ENCODE measurements at places on chromosomes 5 and 9.
A peak's percentile ranks its signal among the peaks of the same experiment; 100 is the strongest.

- no peak for DNase-seq
Measured at GRCh38 chr5:124936626-124936933, 190.1 kb upstream of the ZNF608 start.

DNA sequence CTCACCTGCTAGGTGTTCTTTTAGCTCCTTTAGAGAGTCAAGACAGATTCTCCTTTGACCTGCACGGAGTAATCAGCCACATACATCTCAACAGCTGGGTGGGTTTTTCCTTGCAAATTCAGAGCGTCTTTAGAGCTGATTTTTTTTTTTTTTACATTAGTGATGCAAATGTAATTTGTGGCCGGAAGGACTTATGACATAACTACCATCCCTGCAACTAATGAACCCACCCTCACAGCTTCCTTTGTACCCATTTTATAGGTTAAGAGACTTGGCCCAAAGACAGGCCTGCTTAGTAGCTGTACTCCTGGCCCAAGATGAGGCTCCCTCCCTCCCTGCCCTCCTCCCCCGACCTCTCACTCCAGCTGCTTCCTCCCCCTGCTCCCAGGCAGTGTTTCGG, 69.9 kb upstream of the NIPAL4 start:
- no peak for DNase-seq

GRCh38 chr5:181235689-181236366, 7.9 kb downstream of the RACK1 start:
- DNase-seq = no peak

GRCh38 chr9:93597142-93597706, 20.8 kb downstream of the PHF2 start:
- no peak for DNase-seq

GRCh38 chr5:140966293-140967225, at the start of gene PCDHAC2:
PCDHAC2 (plus strand) TSS chr5:140966476; CDS start chr5:140966767, 291 bp downstream.
- no peak for DNase-seq

- DNase-seq = no peak
Measured at GRCh38 chr5:89628876-89629635, 746.1 kb upstream of the MEF2C start.

- DNase-seq = no peak
Measured at GRCh38 chr5:171644536-171644935, 141.1 kb upstream of the SMIM23 start.

- DNase-seq = no peak
Measured at GRCh38 chr9:104555521-104555920, 13.4 kb upstream of the OR13C8 start.

DNA sequence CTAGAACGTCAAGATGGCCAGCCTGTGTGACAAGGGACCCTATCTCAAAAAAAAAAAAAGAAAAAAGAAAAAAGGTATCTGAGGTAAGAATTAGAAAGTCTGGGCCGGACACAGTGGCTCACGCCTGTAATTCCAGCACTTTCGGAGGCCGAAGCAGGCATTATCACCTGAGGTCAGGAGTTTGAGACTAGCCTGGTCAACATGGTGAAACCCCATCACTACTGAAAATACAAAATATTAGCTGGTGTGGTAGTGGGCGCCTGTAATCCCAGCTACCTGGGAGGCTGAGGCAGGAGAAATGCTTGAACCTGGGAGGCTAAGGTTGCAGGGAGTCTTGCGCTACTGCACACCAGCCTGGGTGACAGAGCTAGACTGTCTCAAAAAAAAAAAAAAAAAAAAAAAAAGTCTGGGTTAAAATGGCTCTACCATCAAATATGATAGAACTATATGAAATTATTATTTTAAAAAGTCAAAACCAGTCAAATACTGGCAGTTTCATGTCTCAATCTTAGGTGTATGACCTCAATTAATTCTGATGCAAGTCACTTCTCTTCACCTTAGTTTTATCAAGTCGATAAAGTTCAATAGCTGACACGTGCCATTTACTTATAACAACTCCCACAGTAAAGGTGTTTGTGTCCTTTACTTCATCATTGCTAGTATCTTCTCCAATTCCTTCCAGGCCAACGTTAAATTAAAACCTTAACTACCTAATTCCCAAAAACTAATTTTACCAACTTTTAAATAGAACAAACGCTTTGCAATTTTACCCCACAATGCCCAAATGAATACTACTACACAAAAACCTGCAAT, 1.1 kb downstream of the RPS23 start:
- no peak for DNase-seq

- no peak for DNase-seq
Measured at GRCh38 chr5:149324641-149325040, 20.7 kb upstream of the GRPEL2 start.

- DNase-seq = no peak
Measured at GRCh38 chr9:114226246-114227055, 71.1 kb downstream of the COL27A1 start.

- DNase-seq = peak; percentile 20
Measured at GRCh38 chr5:149831492-149831891, 101.4 kb downstream of the PPARGC1B start.

- DNase-seq = no peak
Measured at GRCh38 chr5:74428876-74429275, 211.7 kb downstream of the ENC1 start.

DNA sequence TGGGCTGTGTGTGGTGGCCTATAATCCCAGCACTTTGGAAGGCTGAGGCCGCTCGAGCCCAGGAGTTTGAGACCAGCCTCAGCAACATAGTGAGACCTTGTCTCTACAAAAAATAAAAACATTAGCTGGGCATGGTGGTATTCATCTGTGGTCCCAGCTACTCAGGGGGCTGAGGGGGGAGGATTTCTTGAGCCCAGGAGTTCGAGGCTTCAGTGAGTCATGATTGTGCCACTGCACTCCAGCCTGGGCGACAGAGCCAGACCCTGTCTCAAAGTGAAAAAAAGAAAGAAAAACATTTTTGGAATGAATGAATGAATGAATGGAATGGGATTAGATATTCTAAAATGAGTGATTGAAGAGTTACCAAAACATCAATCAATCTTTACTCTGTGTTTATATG, 85.8 kb downstream of the FGF1 start:
- DNase-seq = no peak

DNA sequence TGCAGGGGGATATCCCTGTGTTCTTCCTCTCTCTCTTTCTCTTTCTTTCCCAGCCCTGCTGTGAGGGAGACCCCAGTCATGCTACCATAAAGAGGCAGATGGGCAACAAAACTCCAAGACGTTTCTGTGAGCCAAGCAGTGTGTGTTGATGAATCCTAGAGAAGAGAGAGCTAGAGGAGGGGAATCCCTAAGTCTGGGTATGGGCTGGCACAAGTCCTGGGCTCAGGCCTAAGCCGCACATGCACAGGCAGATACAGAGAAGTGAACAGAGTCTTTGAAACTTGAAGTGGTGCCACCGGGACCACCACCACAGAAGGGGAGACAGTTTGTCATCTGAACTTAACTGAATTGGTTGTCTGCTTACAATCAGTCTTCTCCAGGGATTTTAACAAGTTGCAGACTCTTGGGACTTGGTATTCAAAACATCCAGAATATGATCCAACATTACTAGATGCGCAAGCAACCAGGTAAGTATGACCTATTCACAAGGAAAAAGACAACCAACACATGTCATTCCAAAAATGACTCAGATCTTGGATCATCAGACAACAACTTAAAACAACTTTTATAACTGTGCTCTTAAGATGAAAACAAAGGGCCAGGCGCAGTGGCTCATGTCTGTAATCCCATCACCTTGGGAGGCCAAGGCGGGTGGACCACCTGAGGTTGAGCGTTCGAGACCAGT, 10.4 kb upstream of the FAM120A start:
- DNase-seq = no peak

GRCh38 chr9:93185266-93186214, 1.6 kb downstream of the WNK2 start:
- DNase-seq = no peak

- no peak for DNase-seq
Measured at GRCh38 chr5:51821697-51822096, 438.4 kb downstream of the ISL1 start.

DNA sequence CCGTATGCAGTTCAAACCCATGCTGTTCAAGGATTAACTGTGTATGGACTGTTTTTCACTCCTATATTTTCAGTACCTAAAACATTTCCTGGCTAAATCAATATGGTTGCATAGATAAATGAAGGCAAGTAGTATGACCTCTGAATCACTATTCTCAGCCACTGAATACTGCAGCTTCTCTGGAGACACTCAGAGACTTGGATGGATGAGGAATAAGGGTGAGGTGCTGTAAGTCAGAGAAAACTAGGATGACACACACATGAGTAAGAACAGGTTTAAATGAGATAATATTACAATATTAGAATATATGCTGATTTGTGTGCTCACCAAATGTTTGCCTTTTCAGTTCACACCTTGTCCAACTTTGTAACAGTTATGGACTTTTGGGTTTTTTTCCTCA, 26.0 kb upstream of the ANXA1 start:
- DNase-seq = no peak

DNA sequence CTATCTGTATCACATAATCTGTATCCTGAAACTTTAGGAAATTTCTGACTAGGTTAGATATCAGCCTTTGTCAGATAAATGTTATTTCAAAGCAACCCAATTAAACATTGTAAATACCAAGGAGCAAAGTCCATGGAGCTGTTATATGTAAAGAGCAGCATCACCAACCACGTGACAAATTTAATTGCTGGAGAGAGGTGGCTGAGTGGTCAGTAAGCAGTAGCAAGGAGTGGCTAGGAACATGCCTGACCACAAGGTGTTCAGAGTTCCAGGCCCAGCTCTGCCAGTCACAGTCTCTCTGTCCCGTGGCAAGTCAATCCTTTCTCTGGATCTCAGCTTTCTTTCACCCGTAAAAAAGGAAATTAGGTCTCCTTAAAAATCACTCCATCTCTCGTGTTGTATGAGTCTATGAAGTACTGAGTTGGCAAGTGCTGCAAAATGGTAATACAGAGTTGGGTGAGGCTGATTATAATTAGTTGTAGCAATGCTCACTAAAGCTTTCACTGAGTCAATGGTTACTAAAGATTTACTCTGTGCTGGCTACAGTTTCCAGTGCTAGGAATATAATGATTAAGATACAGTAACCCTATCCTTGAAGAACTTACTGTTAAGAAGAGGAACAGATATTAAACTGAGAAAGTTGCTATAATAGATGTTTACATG, 166.1 kb downstream of the GNAQ start:
- no peak for DNase-seq

DNA sequence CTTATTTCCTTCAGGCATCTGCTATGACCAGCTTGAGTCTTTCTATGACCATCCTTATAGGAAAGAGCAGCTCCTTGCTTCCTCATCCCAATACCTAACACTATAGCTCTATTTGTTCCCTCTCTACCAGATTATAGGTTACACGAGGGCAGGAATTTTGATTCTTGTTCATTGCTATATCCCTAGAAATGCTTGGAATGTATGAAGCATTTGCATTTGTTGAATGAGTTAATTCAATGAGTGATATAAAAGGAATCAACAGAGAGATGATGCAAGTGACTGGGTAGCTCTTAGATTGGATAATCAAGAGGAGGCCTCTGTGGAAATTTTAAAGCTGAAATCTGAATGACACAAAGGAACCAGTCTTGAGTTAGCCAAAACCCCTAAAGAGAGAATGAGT, 13.9 kb downstream of the ZCCHC9 start:
- DNase-seq = no peak

DNA sequence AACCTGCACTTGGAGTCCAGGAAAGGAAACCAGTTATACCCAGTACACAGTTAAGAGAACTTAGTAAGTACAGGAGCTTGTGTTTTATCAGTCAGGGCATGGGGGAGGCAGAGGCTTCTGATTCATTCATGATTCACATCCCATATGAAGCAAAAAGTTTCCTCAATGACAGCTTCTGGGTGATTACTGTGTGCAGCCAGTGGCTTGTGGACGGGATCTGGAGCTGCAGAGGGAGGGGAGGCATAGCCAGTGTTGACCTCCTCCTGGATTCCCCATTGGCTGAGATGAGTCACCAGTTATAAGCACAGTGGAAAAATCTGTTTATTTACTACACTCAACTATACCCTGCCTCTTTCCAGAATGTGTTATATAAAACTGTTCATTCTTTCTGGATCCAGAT, 17.7 kb downstream of the IL31RA start:
- no peak for DNase-seq

- no peak for DNase-seq
Measured at GRCh38 chr9:128271112-128271511, 4.7 kb downstream of the GOLGA2 start.

DNA sequence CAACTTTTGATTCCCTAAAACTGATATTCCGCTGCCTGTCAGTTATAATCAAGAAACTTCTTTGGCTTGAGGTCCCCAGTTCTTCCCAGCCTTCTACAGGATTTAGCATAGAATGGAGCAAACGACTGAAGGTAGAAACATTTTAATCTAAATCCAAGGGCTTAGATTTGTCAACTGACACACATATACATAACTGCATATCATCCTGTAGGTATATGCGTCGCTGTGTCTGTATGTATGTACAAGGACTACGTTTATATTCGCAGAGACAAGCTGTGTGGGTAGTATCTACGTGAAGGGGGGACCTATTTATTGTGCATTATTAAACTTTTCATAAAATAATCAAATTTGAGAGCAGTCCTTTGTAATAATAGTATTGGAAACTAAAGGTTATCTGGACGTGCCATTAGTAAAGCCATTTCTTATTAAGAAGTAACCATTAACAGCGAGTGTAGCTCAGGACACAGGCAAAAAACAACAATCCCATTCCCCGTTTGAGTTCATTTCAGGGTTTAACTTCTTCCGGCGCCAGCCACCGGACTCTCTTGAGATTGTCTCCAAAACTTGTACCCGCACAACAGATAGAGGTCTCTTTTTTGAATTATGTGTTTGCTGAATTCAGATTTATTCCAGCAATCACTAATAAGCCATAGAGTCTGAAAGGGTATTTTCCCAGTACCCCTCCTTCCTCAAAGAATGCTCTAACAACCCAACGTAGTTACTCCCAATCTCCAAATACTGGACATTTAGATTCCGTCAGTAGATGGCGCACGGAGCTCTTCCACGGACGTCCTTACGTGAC, 2.1 kb upstream of the MLLT3 start:
- no peak for DNase-seq

DNA sequence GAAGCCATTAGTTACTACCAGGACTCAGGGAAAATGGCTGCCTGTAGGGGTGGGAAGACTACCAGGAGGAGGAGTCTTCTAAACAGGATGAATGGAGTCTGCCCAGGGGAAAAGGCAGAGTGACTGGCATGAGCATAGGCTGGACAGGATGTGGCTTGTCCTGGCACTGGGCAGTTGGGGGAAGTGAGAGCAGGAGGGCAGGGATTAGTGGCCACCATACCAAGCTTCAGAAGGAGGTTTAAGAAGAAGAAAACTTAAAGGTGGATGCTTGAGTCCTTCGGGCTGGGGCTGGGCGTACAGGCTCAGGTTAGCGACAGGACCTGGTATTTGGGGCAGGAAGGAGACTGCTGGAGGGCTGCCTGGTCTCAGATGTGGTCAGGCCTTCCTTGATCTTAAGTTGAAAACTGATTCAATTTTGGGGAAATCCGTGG, 5.0 kb upstream of the NSD1 start:
- no peak for DNase-seq

DNA sequence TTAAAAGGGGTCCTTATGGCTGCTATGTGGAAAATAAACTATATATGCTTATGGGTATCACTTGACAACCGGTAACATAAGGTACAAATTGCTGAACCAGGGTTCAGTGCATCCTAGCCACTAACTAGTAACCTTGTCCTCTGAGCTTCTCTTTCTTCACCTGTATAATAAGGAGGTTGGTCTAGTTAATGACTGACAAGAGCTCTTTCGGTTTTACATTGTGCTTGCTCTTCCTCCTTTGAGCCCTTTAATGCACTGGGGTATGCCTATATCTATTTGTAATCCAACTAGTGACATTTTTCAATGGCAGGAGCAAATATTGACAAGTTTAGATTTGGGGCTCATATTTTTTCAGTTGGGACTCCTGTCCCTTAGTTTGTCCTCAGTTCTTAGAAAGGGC, 66.1 kb downstream of the NPR3 start:
- no peak for DNase-seq
